Left ventricle myocardium inferior (tissue), 1 donor: ENCODE measurements at places on chromosomes 1 and 21. TPM values are rescaled to one million over a fixed set of nuclear protein-coding genes. Genes with fewer than 3 reads are reported as not detected.

GRCh38 chr21:44199448-44199847, 41.3 kb downstream of the ICOSLG start:
- no peak overlapping the region for H3K4me3 ChIP-seq
- H3K27ac ChIP-seq, result no peak overlapping the region
- no peaks in the 10 kb centered on the region for H3K36me3 ChIP-seq
- no peaks in the 10 kb centered on the region for H3K27me3 ChIP-seq

DNA sequence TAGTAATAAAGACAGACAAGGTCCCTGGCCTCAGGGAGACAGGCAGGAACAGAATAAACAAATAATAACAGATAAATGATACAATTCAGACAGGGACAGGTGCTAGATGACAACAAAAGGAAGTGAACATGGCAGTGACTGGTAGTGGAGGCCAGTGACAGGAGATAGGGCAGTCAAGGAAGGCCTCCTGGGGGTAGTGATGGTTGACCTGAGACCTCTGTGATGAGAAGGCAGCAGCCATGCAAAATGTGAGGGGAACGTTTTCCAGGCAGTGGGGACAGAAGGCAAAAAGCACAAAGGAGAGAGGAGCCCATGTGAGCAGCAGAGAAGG, 18.5 kb downstream of the OPTC start:
- H3K27ac ChIP-seq, result peak overlapping the region; percentile 87
- DNase-seq, result no peak
- H3K4me3 ChIP-seq, result no peak overlapping the region
- peaks cover 69% of the 10 kb centered on the region for H3K4me1 ChIP-seq

DNA sequence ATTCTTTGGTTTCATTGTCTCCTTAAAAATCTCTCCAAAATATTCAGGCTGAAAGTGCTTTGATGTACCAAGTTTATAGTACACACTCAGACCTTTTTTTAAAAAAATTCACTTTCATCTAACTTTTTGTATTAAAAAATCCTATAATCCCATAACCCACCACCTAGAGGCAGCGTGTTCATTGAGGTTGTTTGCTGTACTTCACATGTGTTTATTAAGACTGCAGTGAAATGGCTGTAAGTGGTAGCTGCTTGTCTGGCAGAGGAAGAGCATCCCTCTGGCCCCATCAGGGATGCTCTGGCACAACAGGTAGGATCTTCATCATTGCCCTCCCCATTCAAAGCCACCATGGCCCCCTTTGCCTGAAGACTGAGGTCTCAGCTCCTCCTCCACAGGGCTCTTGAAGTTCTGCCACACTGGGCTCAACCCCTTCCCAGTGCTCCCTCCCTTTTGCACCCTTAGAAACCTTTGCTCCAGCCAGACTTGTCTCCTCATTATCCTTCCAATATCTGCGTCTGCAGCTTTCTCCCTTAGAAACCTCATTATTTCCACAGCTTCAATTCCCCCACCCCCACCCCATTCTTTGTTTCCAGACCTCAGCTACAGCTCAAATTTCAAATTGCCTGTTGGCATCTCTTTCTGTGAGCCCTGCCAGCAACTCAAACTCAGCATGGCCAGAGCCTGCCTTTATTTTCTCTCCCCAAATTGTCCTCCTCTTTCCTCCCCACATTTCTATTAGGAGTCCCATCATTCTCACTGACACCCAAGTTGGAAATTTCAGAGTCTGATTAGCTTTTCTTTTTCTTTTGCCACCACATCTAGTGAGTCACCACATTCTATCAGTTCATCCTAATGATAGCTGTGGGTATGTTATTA, 369.6 kb upstream of the USP24 start:
- H3K27ac ChIP-seq, result no peak overlapping the region
- no peaks in the 10 kb centered on the region for H3K36me3 ChIP-seq
- no peaks in the 10 kb centered on the region for H3K27me3 ChIP-seq
- no peak for DNase-seq

- peaks cover 4% of the 10 kb centered on the region for H3K4me1 ChIP-seq
- no peaks in the 10 kb centered on the region for H3K36me3 ChIP-seq
- no peak overlapping the region for H3K4me3 ChIP-seq
- H3K27ac ChIP-seq, result no peak overlapping the region
- DNase-seq, result no peak
Observed at GRCh38 chr1:41574842-41575241, 90.4 kb upstream of the EDN2 start.

DNA sequence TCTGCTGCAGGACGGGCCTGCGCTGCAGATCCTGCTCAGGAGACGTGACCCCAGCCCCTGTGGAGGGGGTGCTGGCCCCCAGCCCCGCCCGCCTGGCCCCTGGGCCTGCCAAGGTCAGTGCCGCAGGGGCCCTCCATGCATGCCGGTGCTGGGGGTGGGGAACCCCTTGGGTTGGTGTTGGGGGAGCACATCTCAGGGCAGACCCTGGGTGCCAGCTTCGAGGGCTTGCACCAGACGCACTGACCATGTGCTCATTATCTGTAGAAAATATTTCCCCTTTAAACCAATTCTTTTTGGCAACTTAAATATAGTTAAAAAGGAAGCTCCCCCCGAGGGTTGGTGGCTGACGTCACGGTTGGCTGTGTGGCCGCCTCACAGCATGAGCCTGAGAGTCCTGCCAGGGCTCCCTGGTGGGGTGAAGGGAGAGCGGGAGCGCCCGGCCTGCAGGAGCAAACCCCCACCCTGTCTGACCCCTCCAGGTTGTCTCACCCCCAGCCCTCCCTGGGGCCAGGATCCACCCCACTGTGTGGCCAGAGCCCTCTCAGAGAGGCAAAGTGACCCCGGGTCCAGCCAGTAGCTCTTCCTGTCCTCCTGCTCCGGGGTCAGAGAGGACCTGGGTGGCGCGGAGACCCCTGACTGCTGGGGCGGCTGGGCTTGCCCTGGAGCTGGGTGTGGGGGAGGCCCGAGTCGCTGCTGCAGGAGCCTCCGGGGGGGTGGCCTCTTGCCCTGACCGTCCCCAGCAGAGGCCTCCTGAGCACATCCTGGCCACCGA, 5.3 kb upstream of the PFKL start:
- DNase-seq, result peak; percentile 91
- H3K4me3 ChIP-seq, result peak overlapping the region; percentile 21
- H3K4me1 ChIP-seq, result peaks cover 41% of the 10 kb centered on the region
- H3K36me3 ChIP-seq, result no peaks in the 10 kb centered on the region

GRCh38 chr21:30942192-30942591, 60.8 kb upstream of the KRTAP11-1 start:
- no peak for DNase-seq
- no peaks in the 10 kb centered on the region for H3K4me1 ChIP-seq
- no peaks in the 10 kb centered on the region for H3K36me3 ChIP-seq
- peaks cover 4% of the 10 kb centered on the region for H3K27me3 ChIP-seq
- no peak overlapping the region for H3K27ac ChIP-seq

- no peaks in the 10 kb centered on the region for H3K36me3 ChIP-seq
- H3K4me1 ChIP-seq, result peaks cover 7% of the 10 kb centered on the region
- no peak for DNase-seq
- peaks cover 4% of the 10 kb centered on the region for H3K27me3 ChIP-seq
Observed at GRCh38 chr1:205071028-205071409, 13.2 kb downstream of the TMEM81 start.

GRCh38 chr1:36109041-36109679, 15.9 kb downstream of the COL8A2 start:
- no peak overlapping the region for H3K27ac ChIP-seq
- H3K4me3 ChIP-seq, result no peak overlapping the region
- H3K4me1 ChIP-seq, result no peaks in the 10 kb centered on the region
- H3K36me3 ChIP-seq, result no peaks in the 10 kb centered on the region
- no peak for DNase-seq
- H3K27me3 ChIP-seq, result no peaks in the 10 kb centered on the region

GRCh38 chr1:203342192-203342940, 8.6 kb downstream of the FMOD start:
- DNase-seq, result peak; percentile 34
- H3K4me3 ChIP-seq, result no peak overlapping the region
- no peak overlapping the region for H3K27ac ChIP-seq
- H3K4me1 ChIP-seq, result peaks cover 26% of the 10 kb centered on the region
- no peaks in the 10 kb centered on the region for H3K27me3 ChIP-seq

DNA sequence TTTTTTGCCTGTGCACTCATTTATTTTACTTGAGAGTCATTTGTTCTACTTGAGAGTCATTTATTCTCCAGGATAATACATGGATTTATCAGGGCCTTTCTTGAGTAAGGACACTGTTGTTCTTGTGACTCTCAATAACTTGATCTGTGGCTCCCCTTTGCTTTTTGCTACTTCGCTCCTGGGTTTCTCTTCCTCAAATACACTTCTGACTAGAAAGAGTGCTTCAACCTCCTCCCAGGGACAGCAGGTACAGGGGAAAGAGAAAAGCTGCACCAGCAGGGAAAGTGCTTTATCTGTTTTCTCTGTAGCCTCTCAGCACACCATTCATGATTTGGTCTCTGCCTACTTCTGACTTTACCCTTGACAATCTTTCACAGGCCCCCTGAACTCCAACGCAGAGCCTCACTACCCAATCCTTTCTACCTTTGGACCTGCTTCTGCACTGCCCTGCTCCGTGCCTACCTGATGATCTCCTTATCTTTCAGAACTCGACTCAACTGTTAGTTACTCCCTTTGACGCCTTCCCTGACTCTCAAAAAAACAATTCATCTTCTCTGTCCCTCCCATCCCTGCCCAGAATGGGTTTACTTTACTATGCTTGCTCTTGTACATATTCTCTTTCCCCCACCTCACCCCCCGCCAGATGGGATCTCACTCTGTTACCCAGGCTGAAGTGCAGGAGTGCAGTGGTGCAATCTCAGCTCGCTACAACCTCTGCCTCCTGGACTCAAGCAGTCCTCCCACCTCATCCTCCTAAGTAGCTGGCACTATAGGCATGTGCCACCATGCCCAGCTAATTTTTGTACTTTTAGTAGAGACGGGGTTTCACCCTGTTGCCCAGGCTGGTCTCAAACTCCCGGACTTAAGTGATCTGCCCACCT, 15.6 kb upstream of the PIGM start:
- no peak for DNase-seq
- H3K4me3 ChIP-seq, result peak overlapping the region; percentile 26
- H3K36me3 ChIP-seq, result no peaks in the 10 kb centered on the region
- H3K27ac ChIP-seq, result no peak overlapping the region
- peaks cover 15% of the 10 kb centered on the region for H3K4me1 ChIP-seq

DNA sequence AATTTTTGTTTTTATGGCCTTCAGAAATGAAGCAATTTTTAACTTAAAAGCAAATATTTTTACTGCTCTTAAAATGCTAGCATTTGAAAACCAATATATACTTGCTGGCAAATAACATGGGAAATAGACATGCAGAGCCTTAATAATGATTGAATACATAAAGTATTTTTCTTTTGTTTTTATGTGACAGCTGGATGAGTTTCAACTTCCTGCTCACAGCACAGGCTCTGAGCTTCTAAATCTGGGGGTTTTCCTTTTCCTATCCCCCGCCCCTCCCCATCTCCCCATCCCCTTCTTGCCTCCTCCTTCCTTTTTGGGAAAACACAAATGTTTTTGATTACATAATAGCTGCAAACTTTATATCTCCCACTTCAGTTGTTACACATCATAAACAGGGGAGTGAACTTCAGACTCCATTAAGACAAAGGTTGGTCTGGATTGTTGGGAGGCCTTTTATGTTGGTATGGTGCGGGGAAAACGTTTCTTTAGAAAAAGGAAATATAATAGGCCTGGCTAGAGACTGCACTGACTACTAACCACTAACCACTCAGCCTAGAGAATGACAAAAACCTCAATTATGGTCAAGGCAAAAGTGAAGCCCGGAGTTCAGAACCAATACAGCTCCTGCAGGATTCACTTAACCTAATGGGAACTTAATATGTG, 116.1 kb upstream of the GORAB start:
- H3K4me1 ChIP-seq, result peaks cover 25% of the 10 kb centered on the region
- H3K36me3 ChIP-seq, result no peaks in the 10 kb centered on the region
- H3K4me3 ChIP-seq, result no peak overlapping the region
- peak overlapping the region; percentile 72 for H3K27ac ChIP-seq
- DNase-seq, result no peak

- no peaks in the 10 kb centered on the region for H3K27me3 ChIP-seq
- peak overlapping the region; percentile 37 for H3K27ac ChIP-seq
- H3K4me1 ChIP-seq, result peaks cover 27% of the 10 kb centered on the region
- DNase-seq, result no peak
- no peaks in the 10 kb centered on the region for H3K36me3 ChIP-seq
Observed at GRCh38 chr1:172451002-172451443, 7.2 kb upstream of the PIGC start.

DNA sequence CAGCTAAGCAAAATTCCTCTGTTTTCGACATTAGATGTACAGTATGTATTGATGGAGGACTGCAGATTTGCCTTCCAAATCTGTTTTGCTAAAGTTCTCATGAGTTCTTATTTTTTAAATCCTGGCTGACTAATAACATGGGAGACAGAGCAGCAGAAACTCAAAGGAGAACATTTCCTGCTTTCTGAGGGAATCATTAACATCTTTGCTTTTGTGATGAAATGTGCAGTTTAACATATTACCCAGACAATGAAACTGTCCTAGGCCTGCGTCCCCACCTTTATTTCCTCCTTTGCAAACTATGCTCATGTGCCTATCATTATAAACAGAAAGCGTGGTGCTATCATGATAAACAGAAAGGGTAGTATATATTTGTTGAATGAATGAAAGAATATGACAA, 149.9 kb downstream of the ZP4 start:
- DNase-seq, result no peak
- no peak overlapping the region for H3K27ac ChIP-seq
- peaks cover 48% of the 10 kb centered on the region for H3K4me1 ChIP-seq
- H3K4me3 ChIP-seq, result no peak overlapping the region
- peaks cover 17% of the 10 kb centered on the region for H3K36me3 ChIP-seq

GRCh38 chr1:203265541-203265940, 36.1 kb upstream of the CHIT1 start:
- peaks cover 15% of the 10 kb centered on the region for H3K4me1 ChIP-seq
- no peaks in the 10 kb centered on the region for H3K36me3 ChIP-seq
- H3K27me3 ChIP-seq, result no peaks in the 10 kb centered on the region
- no peak overlapping the region for H3K4me3 ChIP-seq
- H3K27ac ChIP-seq, result no peak overlapping the region

- H3K4me1 ChIP-seq, result peaks cover 40% of the 10 kb centered on the region
- peak overlapping the region; percentile 97 for H3K27ac ChIP-seq
- no peaks in the 10 kb centered on the region for H3K36me3 ChIP-seq
Observed at GRCh38 chr1:15835205-15835740, 12.2 kb upstream of the SPEN start.

GRCh38 chr1:161869291-161869690, 103.2 kb downstream of the ATF6 start:
- no peak overlapping the region for H3K4me3 ChIP-seq
- no peak for DNase-seq
- H3K27ac ChIP-seq, result no peak overlapping the region

BATF3 gene
- 1.8 TPM for total RNA-seq

OR2G6 gene
- total RNA-seq, result not detected

SLAMF9 gene
- total RNA-seq, result not detected

LMO4 gene
- total RNA-seq, result 35.1 TPM

SLFNL1 gene
- total RNA-seq, result 0.16 TPM

OVAAL gene
- 5.3 TPM for total RNA-seq

PPIAL4G gene
- total RNA-seq, result not detected

AMY2B gene
- 23.9 TPM for total RNA-seq

RBP7 gene
- total RNA-seq, result 23.1 TPM

ARHGAP29 gene
- 26.5 TPM for total RNA-seq

ARMH1 gene
- 1.1 TPM for total RNA-seq
